ENCODE measurements at places on chromosomes 2 and 18.

DNA sequence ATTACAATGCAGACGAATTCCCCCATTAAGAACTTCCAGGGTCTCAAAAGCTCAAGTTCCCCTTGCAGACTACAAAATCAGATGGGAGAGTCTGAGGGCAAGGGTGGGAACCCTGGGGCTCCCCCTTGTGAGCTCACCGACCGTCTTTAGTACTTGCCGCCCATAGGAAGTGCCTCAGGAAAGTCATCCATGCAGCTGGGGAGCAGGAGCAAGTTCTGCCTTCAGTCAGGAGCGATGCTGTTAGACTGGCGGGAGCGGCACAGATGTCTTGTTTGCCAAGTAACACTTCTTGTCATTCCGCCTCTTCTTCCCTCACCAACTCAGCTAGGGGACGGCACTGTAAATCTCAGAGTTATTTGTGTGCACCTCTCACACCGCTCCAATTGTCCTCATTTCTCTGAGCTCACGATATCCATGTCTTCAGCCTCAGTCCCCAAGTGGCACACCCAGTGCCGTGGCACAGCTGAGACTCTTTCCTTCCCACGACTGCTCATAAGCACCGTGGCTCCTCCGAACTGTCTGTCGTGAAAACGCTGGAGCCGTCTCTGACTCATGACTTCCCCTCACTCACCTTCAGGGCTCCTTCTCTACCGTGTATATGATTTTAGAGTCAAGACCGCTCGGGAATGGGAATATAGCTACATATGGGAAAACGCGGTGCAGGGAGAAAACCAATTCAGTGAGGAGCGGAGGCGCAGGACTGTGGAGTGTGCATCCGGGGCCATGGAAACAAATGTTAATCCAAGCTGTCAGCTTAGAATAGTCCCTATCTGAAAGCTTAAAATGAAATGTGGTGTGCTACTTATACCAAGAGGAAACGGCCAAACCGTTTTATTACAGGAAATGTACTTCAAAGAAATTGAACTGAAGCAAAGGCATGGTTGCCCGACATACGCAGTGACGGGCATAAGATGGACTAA, 34.0 kb downstream of the UXS1 start:
- no peak for DNase-seq

DNA sequence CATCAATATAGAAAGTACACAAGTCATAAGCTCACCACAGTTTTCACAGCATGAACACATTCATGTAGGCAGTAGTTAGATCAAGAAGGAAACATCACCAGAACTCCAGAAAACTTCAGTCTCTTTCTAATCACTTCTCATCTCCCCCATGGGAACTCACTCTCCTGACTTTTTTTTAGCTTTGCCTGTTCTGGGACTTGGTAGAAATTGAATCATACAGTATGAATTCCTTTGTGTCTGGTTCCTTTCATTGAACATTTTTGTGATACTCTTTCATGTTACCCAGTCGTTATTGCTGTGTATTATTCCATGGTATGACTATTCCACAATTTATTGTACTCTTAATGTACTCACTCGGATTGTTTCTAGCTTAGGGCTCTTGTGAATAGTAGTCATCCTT, 160.2 kb downstream of the TAF4B start:
- DNase-seq = no peak

DNA sequence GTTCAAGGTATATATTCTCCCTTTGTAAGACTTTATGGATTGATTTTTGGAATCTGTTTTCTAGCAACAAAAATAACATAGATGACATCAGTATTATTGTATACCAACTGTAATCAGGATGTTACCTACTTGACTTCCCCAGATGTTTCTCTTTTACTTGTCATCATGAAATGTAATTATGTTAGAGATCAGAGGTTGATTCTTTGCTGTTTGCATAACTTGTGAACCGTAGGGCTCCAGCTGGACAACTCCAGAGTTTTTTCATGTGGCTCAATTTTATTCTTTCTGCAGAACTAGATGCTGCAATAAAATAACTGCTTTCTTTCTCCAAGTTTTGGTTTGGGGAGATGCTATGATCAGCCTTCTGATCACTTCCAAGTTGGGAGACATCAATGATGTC, 58.1 kb downstream of the SPOPL start:
- DNase-seq = no peak

DNA sequence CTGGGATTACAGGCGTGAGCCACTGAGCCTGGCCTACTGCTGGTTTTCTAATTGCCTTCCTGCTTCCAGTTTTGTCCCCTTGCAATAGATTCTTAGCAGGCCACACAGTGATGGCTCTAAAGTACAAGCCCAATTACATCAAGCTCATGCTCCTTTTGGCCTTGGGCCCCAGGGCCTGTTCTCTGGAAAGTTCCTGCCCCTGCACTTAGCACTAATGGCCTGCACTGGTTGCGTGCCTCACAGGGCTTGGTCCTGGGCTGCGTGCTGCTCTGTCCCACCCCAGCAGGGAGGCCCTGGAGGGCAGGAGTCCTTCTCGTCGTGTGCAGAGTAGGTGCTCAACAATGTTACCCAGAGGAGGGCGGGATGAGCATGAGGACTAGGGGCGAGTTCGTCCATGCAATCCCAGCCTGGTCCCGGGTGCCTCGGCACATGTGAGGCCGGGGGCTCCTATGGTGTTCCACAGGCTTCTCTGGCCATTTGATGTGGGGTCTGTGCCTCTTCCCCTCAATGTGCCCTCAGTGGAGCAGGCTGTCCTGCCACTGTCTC, 51.7 kb downstream of the PDCL3 start:
- DNase-seq = no peak

DNA sequence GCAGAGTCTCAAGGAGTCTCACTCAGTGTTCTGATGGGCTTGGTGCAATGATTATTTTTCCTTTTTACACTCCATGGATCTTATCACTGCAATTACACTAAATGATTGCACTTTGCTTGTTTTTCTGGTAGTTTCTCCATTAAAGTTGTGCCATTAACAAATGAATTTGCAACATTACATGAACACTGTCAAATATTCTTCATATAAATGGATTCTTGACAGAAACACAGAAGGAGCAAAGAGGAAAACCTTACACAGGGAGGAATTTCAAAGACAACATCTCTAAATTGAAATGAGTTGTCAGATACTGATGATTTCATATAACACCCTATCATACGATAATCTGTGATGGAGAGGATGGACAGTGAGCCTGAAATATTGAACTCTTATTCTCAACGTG, 65.4 kb upstream of the CHST9 start:
- DNase-seq = no peak

DNA sequence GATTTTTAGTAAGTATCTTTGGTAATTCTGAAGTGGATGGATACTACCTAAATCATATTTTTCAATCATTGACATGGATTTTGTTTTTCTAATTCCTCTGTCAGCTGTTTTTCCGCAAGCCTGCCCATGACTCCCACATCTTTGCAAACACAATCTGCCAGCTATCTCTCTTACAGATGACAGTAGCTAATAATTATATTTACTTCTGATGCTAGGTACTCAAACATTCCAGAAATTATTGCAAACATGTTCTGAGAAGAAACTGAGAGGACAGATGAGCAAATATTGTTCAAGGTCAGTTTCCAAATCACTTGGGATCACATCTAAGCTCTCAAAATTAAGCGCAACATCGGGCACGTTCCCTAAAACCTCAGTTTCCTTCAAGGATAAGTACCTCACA, 270.0 kb upstream of the CDH19 start:
- DNase-seq = no peak

GRCh38 chr2:76491503-76491902, 780.8 kb upstream of the GCFC2 start:
- no peak for DNase-seq

GRCh38 chr2:186205254-186205911, 280.7 kb upstream of the ZC3H15 start:
- DNase-seq = no peak

DNA sequence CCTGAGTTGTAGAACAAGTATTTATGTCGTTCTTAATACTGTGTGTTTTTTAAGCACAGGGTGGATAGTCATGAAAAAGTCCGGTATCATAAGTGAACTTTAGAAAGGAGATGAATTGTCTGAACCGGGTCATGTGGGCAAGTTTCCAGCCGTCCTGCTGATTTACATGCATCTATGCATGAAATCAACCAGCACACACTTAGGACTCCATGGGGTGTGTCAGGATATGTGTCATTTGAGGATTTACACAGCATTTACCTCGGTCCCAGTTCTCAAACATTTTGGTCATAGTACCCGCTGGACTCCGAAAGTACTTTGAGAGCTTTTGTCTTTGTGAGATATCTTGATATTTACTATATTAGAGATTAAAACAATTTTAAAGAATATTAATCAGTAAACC, 47.5 kb upstream of the TWSG1 start:
- DNase-seq = no peak

- no peak for DNase-seq
Measured at GRCh38 chr2:96074156-96074555, 39.4 kb upstream of the GPAT2 start.

DNA sequence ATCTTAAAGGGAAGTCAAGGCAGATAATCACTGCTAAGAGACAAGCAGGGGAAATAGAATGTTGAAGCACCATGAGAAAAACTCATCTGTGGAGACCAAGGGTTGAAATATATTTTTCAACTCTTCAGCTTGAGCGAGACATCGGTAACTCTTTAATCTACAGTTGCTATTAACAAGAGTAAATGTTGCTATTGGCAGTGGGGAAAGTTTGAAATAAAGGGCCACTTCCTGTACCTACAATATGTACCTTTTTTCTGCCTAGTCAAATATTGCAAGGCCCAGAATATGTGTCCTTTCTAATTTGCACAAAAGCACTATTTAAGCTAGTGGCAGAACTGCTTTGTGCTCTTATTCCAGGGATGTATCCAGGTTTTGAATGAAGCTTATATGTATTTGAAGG, 65.8 kb downstream of the EFEMP1 start:
- DNase-seq = no peak

- DNase-seq = no peak
Measured at GRCh38 chr2:212646698-212647366, 108.2 kb upstream of the ERBB4 start.

DNA sequence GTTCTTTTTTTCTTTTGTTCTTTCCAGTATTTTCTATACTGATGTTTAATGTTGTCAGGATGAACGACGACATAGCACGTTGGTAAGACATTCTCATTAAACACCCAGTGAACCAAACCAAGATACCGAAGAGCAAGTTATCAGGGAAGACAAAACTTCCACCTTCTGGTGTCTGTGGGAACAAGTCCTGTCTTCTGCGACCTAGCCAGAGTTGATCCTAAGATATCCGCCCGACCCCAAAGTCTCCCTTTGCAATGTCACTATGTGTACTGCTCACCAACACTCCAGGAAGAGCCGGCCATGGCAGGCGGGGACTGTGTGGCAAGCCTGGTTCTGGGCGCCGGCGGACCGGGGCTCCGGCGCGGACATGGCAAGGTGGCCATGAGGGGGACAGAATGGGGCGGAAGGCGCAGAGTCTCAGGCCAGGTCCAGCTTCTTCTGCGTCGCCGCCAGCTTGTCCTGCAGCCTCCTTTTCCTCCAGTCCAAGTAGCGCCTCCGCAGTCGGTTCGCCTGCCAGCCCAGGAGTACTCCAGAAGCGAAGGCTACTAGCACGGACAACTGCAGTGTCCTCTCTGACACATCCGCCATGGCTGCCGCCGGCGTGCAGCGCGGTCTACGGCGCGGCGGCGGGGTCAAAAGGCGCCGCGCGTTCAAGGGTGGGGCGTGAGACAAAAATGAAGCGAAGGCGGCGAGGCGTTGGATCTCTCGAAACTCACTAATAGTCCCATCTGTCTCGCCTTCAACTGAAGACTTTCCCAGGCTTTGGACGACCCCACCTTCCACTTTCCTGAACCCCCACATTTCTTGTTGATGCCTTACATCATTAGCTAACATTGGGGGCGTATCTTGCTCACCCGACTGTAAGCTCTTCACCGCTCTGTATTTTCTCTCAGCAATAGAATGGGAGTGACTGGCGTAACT, at the start of gene MTLN:
Gene MTLN, minus strand, starts transcription at position 610 of the 921 bp plus-strand sequence. Its CDS starts 22 bp downstream, at position 588.
- DNase-seq = peak; percentile 42

GRCh38 chr2:172856606-172857005, 121.0 kb downstream of the RAPGEF4 start:
- no peak for DNase-seq

DNA sequence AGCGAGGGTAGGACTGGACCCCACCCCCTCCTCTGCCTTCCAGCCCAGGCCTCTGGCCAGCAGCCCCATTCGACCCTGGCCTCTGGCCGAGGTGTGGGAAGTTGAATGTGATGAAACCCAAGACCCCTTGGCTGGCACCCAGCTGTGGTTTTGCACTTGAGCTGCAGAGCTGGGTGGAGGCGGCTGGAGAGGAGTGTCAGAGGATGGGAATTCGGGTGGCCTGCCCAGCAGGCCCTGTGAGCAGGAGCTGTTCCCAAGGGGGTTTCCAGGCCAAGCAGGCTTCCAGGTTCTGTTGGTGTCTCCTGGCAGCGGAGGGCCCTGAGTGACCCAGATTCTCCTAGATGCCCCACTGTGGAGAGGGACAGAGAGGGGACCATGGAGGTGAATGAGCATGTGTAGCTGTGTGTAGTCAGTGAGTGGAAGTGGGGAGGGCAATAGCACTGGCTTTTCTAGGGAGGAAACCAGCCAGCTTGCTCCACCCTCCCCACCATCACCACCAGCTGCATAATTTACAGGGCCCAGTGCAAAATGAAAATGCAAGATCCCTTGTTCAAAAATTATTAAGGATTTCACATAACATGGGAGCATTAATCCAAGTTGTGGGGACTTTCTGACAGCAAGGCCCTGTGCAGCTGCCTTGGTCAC, 172.2 kb upstream of the HAAO start:
- no peak for DNase-seq

GRCh38 chr2:65846989-65847678, 414.7 kb upstream of the SPRED2 start:
- DNase-seq = no peak

- no peak for DNase-seq
Measured at GRCh38 chr2:41722668-41723369, 325.0 kb upstream of the PKDCC start.

- no peak for DNase-seq
Measured at GRCh38 chr2:239039479-239039861, 191.6 kb downstream of the TWIST2 start.

DNA sequence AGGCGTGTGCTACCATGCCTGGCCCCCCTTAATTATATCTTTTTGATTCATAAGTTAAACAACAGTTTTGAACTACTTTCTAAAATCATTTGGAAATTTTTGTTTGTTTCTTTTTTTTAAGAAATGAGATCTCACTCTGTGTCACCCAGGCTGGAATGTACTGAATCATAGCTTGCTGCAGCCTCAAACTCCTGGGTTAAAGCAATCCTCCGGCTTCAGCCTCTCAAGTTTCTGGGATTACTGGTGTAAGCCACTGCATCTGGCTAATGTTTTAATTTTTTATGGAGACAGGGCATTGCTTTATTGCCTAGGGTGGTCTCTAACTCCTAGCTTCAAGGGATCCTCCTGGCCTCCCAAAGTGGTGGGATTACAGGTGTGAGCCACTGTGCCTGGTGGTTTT, 71.5 kb downstream of the BABAM2 start:
- no peak for DNase-seq

DNA sequence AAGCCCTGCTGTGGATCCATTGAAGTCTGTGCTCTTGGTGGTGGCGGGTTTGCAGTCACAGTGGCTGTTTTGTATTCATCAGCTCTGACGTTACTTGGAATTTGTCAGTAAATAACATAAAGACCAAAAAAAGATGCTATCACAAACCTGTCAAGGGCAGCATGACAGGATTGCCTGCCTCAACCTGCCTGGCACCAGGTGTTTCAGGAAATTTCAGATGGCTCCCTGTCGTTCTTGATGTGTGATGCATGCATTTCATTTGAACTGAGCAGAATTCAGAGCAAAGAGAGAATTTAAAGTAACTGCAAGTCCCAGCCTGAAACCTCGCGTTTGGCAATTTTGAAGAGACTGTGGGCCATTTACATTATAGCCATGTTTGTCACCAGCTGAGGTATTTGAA, 50.3 kb upstream of the EPC2 start:
- no peak for DNase-seq
